ENCODE measurements at places on chromosomes 7 and 10. TPM values are rescaled to one million over a fixed set of nuclear protein-coding genes. Genes with fewer than 3 reads are reported as not detected.
A peak's percentile ranks its signal among the peaks of the same experiment; 100 is the strongest.

DNA sequence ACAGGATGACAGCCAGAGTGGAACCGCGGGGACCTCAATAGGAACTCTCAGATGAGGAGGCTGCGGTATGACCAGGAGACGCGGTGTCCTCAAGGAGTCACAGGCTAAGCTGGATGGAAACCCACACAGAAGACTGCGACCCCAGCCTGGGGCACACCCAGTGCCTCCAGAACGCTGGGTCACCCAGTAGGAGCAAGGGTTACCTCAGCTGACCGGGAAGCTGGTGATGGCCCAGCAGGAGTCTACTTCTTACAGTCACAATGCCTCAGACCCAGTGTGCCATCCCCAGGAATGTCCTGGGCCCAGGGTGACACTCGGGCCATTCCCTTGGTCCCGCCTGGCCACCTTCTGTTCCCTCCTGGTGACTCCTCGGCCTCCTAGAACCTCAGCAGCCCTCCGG is 29.9 kb downstream of the CNPY1 start:
- H3K36me3 ChIP-seq = peaks cover 6% of the 10 kb centered on the region
- H3K27ac ChIP-seq = no peak overlapping the region
- no peak overlapping the region for H3K4me3 ChIP-seq
- H3K4me1 ChIP-seq = no peaks in the 10 kb centered on the region

DNA sequence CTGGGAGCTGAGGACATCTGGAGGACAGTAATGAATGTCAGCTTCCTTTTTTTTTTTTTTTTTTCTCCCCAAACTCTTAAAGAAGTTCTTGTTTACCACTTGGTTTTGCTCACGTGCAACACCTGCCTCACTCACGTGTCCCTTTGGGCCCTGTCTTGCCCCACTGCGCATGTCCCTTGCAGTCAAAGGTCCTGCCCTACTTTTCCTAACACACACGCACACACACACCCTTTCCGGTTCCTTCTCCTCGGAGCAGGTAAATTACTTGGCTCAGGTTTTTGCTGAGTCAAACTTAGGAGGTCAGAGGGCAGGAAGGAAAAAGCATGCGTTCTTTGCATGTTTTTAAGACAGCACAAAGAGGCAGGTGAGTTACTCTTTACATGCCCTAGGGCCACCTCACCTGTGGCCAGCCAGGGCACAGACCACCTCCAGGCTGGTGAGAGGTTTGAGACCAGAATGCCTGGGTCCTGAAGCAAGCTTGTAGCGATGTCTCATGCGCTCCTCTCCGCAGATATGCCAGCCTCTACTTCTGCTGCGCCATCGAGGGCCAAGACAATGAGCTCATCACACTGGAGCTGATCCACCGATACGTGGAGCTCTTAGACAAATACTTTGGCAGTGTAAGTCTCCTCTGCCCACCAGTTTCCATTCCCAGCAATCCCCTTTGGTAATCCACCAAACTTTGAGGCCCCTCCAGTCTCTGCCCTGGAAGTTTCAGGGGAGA is 2.8 kb downstream of the AP1S1 start:
- peaks cover 17% of the 10 kb centered on the region for H3K27me3 ChIP-seq
- H3K4me1 ChIP-seq = peaks cover 35% of the 10 kb centered on the region
- peak overlapping the region; percentile 11 for H3K27ac ChIP-seq

DNA sequence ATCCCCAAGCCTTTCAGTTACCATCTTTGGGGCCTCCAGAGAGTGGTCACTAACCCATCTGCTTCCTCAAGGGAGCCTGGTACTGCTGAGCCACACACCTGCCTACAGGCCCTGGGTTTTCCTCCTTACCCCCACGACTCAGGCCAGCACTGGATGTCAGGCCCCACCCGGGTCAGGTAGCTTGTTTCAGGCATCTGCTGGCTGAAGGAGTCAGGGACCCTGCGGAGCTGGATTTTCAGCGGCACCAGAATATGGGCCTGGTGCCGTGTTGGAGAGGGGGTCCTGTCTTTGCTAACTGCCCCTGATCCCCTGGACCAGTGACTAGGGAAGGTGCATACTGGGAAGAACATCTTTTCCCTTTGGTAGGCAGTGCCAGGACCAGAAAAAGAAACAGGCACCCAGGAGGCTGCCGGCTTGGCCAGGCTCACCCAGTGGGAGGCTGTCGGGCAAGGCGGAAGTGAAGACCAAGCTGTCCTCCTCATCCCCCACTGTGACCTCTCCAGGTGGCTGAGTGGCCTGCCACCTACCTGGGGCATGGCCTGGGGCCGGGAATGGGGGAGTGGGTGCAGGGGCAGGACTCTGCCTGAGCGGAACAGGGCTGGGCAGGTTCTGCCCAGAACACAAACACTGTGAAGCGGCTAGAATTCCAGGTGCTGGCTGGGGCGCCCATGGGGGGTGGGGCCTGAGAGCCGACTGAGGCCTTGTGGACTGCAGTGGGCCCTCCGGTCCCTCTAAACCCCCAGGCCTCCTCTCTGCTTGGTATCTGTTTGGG is 12.4 kb upstream of the SAMD8 start:
- no peaks in the 10 kb centered on the region for H3K4me1 ChIP-seq
- no peak for DNase-seq
- H3K4me3 ChIP-seq = no peak overlapping the region
- no peak overlapping the region for H3K27ac ChIP-seq

DNA sequence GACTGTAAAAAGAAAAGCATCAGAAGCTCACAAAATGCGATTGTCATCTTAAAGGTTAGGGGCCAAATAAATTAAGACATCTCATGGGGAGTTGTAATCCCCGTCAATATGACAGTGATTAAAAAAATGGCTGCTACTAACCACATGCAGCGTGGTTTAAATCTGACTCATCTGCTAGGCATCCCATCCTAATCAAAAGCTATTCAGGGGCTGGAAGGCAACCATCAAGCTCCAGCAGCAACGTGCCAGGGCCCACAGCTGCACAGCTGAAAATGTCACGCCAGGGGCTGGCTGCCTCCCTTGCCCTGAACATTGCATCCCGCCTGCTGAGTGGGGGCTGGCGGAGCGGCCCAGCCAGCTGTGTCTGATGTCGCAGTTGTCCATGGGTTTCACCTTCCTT is 66.3 kb upstream of the FRMD4A start:
- no peaks in the 10 kb centered on the region for H3K4me1 ChIP-seq
- no peaks in the 10 kb centered on the region for H3K27me3 ChIP-seq
- no peak overlapping the region for H3K4me3 ChIP-seq

- no peaks in the 10 kb centered on the region for H3K36me3 ChIP-seq
- H3K4me1 ChIP-seq = peaks cover 30% of the 10 kb centered on the region
- no peaks in the 10 kb centered on the region for H3K27me3 ChIP-seq
- peak; percentile 79 for DNase-seq
These were observed 27.1 kb downstream of the PRLHR start for GRCh38 chr10:118568327-118568848.

GRCh38 chr7:6559896-6560295 is 8.6 kb upstream of the GRID2IP start:
- no peaks in the 10 kb centered on the region for H3K27me3 ChIP-seq
- DNase-seq = no peak

- no peak overlapping the region for H3K27ac ChIP-seq
- H3K36me3 ChIP-seq = no peaks in the 10 kb centered on the region
- H3K4me3 ChIP-seq = no peak overlapping the region
- H3K4me1 ChIP-seq = no peaks in the 10 kb centered on the region
These were observed 18.5 kb downstream of the CFAP70 start for GRCh38 chr10:73340121-73340520.

GRCh38 chr7:20146451-20146850 is 70.7 kb downstream of the MACC1 start:
- no peaks in the 10 kb centered on the region for H3K4me1 ChIP-seq
- DNase-seq = no peak
- H3K36me3 ChIP-seq = no peaks in the 10 kb centered on the region
- H3K27me3 ChIP-seq = no peaks in the 10 kb centered on the region

- H3K4me3 ChIP-seq = no peak overlapping the region
- DNase-seq = no peak
- no peaks in the 10 kb centered on the region for H3K36me3 ChIP-seq
- no peak overlapping the region for H3K27ac ChIP-seq
- no peaks in the 10 kb centered on the region for H3K27me3 ChIP-seq
- H3K4me1 ChIP-seq = peaks cover 11% of the 10 kb centered on the region
These were observed 19.6 kb downstream of the PTPRE start for GRCh38 chr10:127926455-127926854.

DNA sequence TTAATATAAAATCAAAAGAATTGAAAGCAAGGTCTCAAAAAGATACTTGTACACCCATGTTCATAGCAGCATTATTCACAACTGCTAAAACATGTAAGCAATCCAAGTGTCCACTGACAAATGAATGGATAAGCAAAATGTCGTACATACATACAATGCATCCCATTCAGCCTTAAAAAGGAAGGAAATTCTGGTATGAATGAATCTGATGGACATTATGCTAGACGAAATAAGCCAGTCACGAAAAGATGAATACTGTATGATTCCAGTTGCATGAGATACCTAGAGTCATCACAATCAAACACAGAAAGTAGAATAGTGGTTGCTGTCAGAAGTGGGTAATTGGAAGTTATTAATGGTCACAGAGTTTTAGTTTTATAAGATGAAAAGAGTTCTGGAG is 9.5 kb upstream of the TAC1 start:
- no peak for DNase-seq
- H3K4me3 ChIP-seq = no peak overlapping the region
- H3K27me3 ChIP-seq = peaks cover 26% of the 10 kb centered on the region
- H3K36me3 ChIP-seq = no peaks in the 10 kb centered on the region
- no peak overlapping the region for H3K27ac ChIP-seq
- H3K4me1 ChIP-seq = no peaks in the 10 kb centered on the region

GRCh38 chr10:6091630-6092029 is 2.8 kb downstream of the RBM17 start:
- DNase-seq = no peak
- peaks cover 9% of the 10 kb centered on the region for H3K27me3 ChIP-seq
- H3K27ac ChIP-seq = no peak overlapping the region
- no peak overlapping the region for H3K4me3 ChIP-seq

DNA sequence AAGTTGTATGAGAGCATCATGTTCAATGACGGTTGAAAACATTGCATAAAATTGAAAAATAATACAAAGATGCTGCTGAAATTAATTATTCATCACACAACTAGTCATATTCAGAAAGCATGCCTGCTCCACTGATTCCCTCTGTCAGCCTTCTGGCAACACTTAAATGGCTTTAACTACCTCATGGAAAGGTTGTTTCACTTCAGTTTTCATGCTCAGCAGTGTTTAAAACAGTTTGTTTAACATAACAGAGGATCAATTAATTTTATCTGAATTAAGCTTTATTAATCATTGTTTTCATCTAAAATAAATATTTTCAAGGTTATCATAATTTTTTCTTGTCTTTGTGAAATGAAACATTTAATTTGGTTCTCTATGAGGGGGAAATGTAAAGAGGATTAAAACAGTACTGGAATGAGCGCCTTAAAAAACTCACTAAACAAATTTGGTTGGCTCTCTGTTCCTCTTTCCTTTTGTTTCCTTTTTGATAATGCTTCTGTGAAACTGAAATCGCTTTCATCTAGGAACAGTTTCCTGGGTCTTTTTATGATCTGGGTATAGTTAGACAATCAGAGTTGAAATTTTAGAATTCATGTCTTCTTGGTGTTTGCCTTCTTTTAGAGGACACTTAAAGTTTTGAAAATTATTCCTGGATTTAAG is 427.4 kb downstream of the SH2D4B start:
- H3K27ac ChIP-seq = no peak overlapping the region
- DNase-seq = no peak
- H3K4me1 ChIP-seq = no peaks in the 10 kb centered on the region
- H3K4me3 ChIP-seq = no peak overlapping the region

DNA sequence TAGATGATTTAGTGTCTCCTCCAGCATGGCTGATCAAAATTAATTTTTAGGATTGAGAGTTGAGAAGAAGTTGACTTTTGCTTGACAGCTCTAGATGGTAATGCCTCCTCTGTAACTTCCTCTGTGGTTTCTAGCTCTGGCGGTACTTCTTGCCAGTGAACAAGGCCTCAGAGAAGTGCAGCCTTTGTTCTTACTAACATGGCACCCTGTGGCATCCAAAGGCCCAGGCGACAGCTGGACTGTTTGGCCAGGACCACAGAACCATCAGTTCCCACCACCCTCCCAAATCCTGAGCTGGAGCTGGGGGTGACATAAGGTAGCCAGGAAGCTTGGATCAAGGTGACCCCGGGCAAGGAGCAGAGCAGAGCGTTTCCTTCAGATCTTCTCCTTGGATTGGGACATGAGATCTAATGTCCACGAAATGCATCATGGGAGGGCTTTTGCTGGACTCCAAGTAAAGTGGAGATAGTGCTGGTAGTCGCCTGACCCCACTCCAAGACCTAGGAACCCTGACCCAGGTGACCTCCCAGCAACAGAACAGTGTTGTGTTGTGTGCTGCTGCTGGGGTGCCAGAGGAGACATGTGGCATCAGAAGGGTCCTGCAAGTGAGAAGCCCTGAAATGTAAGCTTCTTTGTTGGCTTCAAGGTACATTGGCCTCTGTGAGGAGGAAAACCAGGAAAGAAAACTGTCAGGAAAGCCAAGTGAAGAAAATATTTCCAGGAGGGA is 41.8 kb downstream of the APBB1IP start:
- H3K4me3 ChIP-seq = no peak overlapping the region
- H3K36me3 ChIP-seq = no peaks in the 10 kb centered on the region
- H3K4me1 ChIP-seq = no peaks in the 10 kb centered on the region
- no peak overlapping the region for H3K27ac ChIP-seq
- DNase-seq = no peak

- peak; percentile 96 for DNase-seq
- peak overlapping the region; percentile 35 for H3K27ac ChIP-seq
- peaks cover 26% of the 10 kb centered on the region for H3K4me1 ChIP-seq
- H3K4me3 ChIP-seq = no peak overlapping the region
- no peaks in the 10 kb centered on the region for H3K27me3 ChIP-seq
These were observed 6.5 kb downstream of the MDH2 start for GRCh38 chr7:76054123-76055120.

DNA sequence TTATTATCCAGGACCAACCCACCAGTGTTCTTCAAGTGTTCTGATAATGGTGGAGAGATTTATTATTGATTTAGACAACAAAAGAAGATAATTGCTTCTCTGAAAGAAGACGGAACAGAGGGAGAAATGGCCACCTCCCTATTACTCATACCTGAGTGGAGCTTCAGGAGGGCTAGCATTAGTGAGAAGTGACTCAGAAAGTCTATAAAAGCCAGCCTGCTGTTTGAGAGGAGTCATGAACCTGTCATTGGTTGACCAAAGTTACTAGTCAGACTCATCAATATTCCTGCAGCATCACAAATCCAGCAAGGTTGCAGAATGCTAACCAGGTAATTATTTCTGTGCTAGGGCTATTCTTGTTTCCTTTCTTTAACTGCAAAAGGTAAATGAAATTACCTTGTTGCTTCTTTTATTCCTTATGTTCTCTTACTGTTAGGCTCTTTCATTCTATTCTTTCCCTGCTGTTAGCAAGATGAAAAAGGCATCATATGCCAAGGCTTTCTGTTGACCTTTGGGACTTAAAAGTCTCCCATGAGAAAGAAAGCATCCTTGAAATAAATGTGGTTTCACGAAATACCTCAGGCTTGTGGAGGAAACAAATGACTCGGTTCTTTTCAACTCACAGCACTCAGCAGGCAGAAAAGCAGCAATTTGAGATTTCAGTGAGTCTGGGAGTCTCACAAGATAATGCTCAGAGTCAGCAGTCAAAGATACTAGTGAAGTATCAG is 256.4 kb upstream of the PHYHIPL start:
- H3K4me1 ChIP-seq = peaks cover 20% of the 10 kb centered on the region
- H3K36me3 ChIP-seq = no peaks in the 10 kb centered on the region
- no peak overlapping the region for H3K27ac ChIP-seq
- H3K4me3 ChIP-seq = no peak overlapping the region

- H3K36me3 ChIP-seq = no peaks in the 10 kb centered on the region
- no peaks in the 10 kb centered on the region for H3K4me1 ChIP-seq
- no peak for DNase-seq
- H3K27me3 ChIP-seq = no peaks in the 10 kb centered on the region
- H3K4me3 ChIP-seq = no peak overlapping the region
- H3K27ac ChIP-seq = no peak overlapping the region
These were observed 34.4 kb downstream of the GHRHR start for GRCh38 chr7:30998180-30998579.

The PGAM2 gene
- total RNA-seq = not detected

The CALML5 gene
- total RNA-seq = not detected

The SPRN gene
- not detected for total RNA-seq

The CCZ1B gene
- 43.7 TPM for total RNA-seq

The NOM1 gene
- 25.9 TPM for total RNA-seq

Measured in MCF 10A (cell line).